NB4 (cell line): ENCODE measurements at places on chromosomes 12 and 14.

- DNase-seq: no peak
Observed at GRCh38 chr12:91098461-91098860, 12.8 kb downstream of the LUM start.

DNA sequence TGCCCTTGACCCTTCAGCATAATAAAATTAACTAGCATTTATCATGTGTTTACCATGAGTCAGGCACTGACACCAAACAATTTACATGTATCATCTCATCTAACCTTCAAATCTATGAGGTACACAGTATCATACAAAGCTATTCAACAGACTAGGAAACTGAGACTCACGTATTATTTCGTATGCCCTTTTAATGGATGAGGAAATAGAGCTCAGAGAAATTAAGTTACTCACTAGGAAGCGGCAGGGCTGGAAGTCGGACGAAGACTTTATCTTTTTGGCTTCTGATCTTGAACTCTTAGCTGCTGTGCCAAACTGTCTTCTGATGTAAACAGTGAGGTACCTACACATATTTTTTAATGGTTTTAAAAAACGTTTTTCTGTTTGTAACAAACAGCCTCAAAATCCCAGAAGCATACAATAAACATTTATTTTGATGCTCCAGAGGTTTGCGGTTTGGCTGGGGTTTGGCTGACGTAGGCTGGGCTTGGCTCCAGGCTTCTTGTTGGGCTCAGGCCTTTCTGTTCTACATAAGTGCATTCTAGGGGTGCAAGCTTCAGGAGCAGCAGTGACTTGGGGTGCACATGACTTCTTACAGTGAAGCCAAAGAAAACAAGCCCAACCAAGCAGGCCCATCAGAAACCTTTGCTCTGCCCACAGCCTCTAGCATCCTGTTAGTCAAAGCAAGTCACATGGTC is 184.7 kb downstream of the TBX5 start:
- DNase-seq: no peak

DNA sequence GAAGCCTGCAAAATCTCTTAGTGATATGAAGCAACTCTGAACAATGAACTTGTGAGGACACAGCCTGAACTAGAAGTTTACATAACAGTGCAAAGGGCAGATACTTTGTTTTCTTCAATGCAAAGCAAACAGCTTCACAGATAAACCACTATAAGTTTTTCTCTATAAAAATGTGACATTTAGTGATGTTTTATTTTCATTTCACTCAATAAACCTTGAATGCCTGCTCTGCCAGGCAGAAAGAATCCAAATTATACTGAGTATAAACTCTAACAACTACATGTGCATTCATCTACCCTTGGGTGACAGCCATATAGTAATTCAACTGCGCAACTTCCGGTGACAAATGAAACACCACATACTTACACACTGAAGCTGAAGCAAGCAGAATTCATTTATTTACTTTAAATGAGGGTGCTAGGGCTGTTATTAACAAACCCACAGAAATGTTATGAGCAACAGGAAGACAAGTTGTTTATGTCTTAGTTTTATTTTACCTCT is 10.3 kb downstream of the DCP1B start:
- peak; percentile 56 for DNase-seq

DNA sequence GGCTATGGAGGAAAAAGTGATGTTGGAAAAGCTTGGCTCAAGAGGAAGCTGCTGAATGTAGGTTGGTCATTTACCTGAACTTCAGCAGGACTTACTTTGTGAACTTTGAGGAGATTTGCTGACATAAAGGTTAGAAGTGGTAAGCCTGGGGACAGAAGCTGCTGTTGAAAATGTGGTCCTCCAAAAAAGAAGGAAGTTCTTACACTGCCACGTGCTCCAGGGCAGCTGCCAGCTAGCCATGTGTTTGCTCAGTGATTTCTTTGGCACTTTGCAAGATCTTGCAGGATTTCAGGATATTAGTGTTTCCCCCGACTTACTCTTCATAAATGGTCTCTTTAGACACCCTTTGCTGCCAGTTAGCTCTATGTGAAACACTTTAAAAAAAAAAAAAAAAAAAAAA is 14.8 kb upstream of the DYRK2 start:
- peak; percentile 57 for DNase-seq

- no peak for DNase-seq
Observed at GRCh38 chr12:38417101-38417500, 100.5 kb downstream of the ALG10B start.

DNA sequence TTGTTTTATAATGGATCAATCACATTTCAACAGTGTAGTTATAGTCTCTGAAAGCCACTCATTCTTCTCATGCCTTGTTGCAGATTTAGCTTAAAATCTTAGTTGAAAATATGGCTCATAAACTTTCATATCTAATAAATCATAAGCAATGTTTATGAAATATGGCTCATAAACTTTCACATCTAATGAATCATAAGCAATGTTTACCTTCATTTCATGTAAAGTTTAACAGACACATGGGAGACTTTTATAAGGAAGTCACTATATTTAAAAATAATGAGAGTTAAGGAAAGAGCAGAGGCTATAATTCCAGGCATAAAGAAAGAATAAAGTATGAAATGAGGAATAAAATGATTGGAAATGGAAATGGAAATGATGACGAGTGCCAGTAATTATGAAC is 1042.1 kb downstream of the FSCB start:
- no peak for DNase-seq

GRCh38 chr14:68215629-68216028 is 396.1 kb downstream of the RAD51B start:
- DNase-seq: peak; percentile 24

DNA sequence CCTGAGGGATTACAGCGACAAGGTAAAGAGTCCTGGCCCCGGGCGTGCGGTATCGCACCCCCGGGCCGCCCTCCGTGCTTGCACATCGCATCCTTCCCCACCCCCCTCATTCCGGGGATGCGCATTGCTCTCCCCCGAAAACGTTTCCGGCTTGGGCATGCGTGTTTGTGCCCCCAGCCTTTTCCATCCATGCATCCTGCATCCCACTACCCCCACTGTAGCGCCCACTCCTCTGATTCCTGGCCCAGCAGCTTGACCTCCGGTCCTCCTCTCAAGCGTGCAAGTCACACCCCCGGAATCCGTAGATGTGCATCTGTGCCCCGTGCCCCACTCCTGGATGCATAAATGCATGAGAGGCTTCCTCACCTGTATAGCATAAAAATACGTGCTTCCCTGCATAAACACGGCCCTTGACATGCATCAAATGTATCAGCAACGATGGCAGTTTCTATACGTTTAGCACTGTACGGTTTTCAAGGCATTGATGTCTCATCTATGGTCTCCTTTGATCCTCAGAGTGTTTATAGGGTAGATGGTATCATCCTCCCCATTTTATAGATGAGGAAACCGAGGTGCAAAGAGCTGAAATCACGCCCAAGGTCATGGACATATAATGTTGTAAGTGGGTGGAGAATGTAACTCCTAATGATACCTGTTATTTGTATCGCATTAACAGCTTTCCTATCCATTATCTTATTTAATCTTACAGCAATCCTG is 484 bp downstream of the RIC8B start:
- DNase-seq: no peak

DNA sequence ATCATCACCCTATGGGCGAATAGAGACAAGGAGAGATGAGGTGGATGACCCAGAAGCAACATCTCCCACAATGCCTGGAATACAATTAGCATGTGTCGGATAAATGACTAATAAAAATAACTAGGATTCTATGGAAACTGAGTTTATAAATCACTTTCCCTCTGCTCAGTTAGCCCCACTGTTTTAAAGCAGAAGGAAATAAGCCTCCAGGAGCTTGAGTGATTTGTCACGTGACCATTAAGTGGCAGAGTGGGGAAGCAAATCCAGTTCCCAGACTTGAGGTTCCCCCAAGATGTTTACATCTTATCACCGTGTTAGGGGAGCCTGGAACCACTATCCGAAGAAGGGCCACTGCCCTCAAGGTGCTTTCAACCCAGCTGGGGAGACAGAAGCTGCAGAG is 136.5 kb upstream of the CCND2 start:
- no peak for DNase-seq

DNA sequence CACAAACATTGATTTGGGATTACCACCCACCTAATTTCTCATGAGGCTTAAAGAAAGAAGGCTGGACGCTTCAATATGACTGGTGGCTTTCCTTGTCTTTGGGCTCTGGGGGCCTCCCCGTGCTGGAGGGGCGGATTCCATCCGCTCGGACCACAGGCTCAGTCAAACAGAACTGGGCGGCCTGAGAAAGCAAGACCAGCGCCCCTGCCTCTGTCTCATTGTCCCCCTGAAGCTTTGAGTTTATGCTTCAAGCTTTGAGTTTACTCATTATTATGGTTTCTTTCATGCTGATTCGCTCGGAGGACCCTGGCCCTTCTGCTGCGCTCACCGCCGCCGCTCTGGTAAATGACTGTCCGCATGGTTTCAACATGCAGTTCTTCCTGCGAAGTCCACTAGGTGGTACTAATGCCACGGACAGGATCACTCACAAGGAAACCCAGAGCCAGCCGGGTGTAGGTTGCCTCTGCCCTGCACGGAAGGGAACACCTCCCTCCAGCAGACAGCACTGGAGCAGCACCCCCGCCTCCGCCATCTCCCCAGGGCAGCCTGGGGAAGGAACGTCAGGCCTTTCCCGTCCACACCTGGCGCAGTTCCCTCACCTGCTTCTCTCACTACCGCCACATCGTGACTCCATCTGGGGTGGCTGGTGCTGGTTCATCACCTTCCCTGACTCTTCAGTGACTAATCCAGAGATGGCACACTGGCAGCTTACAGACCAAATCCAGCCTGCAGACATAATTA is 13.2 kb upstream of the TIGAR start:
- peak; percentile 52 for DNase-seq

GRCh38 chr14:22870811-22871223 is 723 bp upstream of the LRP10 start:
- DNase-seq: no peak

GRCh38 chr12:82054566-82054965 is 295.4 kb upstream of the PPFIA2 start:
- DNase-seq: no peak

DNA sequence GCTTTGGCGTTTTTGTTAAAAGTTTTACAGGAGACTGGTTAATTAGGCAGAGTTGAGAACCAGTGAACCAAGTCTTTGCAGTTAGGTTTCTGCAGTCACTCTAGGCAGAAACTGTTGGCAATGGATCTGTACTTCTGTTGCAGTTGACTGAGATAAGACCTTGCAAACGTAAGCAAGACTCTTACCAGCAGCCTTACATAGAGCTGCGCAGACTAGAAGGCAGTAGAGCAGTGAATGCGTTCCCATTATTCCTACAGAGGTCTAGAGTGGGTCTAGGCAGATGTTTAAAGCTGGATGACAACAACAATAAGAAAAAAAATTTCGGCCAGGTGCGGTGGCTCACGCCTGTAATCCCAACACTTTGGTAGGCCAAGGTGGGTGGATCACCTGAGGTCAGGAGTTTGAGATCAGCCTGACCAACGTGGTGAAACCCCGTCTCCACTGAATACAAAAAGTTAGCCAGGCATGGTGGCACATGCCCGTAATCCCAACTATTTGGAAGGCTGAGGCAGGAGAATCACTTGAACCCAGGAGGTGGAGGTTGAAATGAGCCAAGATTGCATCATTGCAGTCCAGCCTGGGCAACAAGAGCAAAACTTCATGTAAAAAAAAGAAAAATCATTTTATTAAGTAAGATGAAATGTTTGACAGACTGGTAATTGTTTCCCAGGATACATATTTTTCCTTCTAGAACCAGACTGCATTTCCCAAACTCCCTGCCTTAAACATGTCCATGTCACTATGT is 12.3 kb downstream of the RNASE9 start:
- no peak for DNase-seq

GRCh38 chr14:23409475-23409874 is 1.4 kb upstream of the MYH6 start:
- no peak for DNase-seq

DNA sequence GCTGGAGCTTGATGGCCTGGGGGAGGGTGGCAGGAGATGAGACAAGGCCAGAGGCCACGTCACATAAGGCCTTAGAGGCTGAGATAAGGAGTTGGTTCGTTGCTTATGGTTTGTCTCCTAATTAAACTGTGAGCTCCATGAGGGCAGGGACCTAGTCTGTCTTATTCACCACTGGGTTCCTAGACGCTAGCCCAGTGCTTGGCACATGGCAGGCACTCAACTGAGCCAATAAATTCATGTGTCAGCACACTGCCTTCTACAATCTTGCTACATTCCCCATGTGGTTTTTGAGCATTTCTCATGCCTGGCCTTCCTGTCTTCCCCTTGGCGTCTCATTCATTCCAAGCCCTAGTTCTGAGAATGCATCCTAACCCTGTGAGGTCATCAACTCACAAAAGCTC is 92.5 kb upstream of the MED13L start:
- no peak for DNase-seq

- no peak for DNase-seq
Observed at GRCh38 chr12:71197460-71197859, 39.7 kb upstream of the TSPAN8 start.

GRCh38 chr12:82954572-82954971 is 267.9 kb downstream of the TMTC2 start:
- DNase-seq: no peak

GRCh38 chr12:109495012-109495411 is 17.6 kb downstream of the UBE3B start:
- DNase-seq: no peak

DNA sequence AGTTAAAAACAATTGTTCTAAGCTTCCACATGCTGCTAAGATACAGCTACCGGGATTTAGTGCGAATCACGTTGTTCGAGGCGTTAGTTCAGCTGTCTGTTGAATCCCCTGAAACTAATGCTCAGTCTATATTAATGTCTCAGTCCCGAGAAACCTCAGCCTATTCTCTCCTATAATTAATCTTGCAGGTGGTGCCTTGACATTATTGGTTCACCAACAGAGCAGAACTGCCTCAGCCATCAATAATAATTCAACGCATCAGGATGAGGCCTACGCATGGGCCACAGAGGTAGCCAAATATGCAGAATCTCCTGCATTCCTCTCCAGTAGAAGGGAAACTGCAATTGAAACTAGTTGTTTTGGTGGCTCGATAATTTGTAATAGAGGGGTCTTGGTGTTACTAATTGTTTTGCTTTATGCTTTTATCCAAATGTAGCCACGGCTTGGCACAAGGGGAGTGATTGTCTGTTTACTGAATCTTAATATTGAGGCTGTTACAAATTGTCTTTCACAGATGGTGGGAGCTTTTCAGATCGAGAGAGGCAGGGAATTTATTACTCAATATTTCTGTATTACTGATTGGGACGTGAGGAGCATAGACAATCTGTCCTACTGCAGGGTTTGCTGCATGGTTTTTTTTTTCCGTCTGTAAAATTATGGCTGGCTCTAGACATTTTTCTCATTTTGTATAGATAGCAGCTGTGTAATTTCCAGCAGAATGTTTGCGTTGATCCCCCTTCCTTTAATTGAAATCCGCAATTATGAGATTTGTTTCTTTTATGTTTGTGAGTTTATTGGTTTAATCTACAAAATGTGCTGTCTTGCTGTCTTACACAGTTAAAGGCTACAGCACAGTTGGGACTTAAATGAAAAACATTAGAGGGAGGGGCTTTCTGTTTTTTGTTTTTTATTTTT is 1036.5 kb upstream of the NOVA1 start:
- no peak for DNase-seq

- no peak for DNase-seq
Observed at GRCh38 chr12:84355561-84355960, 557.0 kb downstream of the SLC6A15 start.
